ENCODE measurements at places on chromosomes 12 and 14.
A peak's percentile ranks its signal among the peaks of the same experiment; 100 is the strongest.

DNA sequence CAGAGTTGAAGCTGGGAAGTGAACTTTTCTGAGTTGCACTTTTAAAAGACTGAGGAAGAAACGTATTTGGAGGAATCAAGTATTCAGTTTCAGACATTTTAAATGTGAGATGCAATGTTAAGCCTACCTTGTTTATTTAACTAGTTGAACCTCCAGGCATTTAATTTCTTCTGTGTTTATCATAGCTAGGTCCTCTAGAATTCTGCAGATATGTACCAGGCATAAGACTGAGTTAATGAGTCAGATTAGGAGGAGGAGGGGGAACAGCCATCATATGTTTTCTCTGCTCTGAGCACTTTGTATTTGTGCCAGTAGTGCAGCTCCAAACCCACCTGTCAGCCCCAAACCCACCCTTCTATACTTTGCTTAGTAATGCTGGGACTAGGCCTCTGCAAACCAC lies 16.4 kb upstream of the SAMD4A start:
- H3K36me3 ChIP-seq = no peaks in the 10 kb centered on the region
- H3K27me3 ChIP-seq = no peaks in the 10 kb centered on the region
- no peak for DNase-seq

- no peaks in the 10 kb centered on the region for H3K36me3 ChIP-seq
- H3K27ac ChIP-seq = no peak overlapping the region
- no peaks in the 10 kb centered on the region for H3K4me1 ChIP-seq
- no peaks in the 10 kb centered on the region for H3K27me3 ChIP-seq
- DNase-seq = no peak
Observed at GRCh38 chr14:65606460-65606859, 193.9 kb downstream of the FUT8 start.

DNA sequence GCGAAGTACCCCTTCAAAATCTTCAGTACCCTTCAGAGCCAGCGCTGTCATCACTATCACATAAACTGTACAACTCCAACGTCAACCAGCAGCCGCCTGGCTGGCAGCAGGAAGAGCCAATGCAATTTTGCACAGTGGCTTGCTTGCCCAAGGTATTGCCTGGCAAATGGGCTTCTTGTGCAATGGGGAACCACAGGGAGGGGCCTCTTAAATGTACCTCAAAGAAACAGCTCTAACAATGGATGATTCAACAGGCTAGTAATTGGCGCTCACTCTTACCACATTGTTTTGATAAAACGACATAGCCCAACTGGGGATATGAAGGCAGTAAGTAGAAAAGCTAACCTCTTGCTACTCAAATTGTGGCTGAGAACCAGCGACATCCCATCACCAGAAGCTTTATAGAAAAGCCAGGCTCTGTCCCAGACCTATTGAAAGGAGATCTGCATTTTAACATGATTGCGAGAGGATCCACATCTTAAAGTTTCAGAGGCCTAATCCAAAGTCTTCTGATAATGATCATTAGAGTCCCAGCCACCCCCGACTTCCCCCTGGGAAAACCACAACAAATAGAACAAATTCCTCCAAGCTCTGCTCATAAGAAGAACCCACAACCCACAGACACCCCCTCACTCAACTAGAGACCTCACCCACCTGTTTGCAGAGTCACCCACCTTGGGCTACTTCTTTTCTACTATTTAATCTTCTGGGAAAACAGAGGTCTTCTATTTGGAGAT lies 125.3 kb upstream of the HIF1A start:
- no peak overlapping the region for H3K4me3 ChIP-seq
- peak overlapping the region; percentile 2 for H3K27ac ChIP-seq
- H3K27me3 ChIP-seq = no peaks in the 10 kb centered on the region
- no peak for DNase-seq

DNA sequence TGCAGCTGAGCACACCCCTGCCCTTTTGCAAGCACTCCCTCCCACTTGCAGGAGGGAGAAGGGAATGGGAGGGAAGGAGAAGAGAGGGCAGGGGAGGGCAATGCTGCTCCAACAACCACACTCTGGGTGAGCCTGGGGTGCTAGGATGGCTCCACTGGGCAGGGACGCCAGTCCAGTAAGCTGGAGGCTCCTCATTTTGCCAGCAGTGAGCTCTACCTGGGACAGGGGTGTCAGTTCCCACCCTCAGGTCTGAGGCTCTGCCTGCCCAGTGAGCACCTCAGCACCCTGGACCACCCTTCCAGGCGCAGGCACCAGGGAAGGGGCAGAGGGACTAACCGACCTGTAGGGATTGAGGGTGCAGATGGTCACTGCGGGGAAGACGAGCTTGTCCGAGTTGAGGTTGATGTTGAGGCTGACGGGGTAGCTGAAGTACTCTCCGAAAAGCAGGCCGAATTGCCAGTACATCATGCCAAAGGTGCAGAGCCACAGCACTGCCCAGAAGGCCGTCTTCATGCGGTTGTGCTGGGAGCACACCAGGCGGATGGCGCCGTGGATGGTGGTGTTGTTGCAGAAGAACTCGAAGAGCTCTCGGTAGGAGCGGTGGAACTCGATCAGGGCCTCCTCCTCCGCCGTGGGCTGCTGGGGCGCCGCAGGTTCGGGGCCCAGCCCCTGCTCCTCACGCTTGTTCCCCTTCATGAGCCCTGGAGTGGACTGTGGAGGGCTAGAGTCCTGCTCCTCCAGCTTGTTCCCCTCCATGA lies 1.2 kb downstream of the SCNN1A start:
- no peaks in the 10 kb centered on the region for H3K36me3 ChIP-seq
- no peak for DNase-seq
- H3K4me1 ChIP-seq = peaks cover 5% of the 10 kb centered on the region

DNA sequence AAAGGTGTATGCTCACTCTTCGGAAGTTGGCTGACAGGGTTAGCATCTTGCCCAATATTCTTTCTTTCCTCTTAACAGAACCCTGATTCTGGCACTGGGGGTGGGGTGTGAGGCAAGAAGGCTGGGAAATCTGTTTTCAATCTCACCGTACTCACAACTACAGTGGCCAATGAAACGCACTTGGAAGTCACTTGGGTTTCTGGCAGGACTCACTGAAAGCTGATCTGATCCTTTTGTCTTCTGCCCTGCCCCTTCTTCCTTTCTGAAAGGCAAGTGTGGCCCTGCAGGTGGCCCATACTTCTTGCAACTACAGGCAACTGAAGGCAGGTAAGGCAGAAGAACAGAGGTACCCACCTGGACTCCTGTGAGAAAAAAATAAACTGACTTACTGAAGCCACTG lies 106.9 kb downstream of the STXBP6 start:
- H3K27ac ChIP-seq = no peak overlapping the region
- no peaks in the 10 kb centered on the region for H3K27me3 ChIP-seq
- peak; percentile 61 for DNase-seq
- H3K4me3 ChIP-seq = no peak overlapping the region
- H3K36me3 ChIP-seq = no peaks in the 10 kb centered on the region

DNA sequence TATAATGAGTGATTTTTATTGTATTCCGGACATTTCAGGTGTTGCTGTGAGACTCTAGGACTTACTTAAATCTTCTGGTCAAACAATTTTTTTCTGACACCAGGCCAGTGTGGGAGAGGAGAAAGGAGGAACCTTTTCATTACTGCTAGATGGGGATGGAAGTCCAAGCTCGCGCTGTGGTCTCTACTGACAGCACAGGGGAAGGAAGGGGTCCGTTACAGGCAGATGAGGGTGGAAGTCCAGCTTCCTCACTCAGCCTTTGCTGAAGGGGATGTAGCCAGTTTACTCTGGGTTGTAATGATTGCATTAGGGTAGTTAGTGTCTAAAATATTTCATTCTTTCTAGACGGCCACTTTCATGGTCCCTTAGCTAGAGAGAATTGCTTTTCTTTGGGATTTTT lies 26.3 kb upstream of the ST8SIA1 start:
- no peaks in the 10 kb centered on the region for H3K36me3 ChIP-seq
- no peak for DNase-seq
- no peaks in the 10 kb centered on the region for H3K27me3 ChIP-seq
- H3K4me1 ChIP-seq = no peaks in the 10 kb centered on the region
- no peak overlapping the region for H3K4me3 ChIP-seq

Data from tibial nerve (tissue), 4 donors.